ENCODE measurements at places on chromosomes 7 and 10.

DNA sequence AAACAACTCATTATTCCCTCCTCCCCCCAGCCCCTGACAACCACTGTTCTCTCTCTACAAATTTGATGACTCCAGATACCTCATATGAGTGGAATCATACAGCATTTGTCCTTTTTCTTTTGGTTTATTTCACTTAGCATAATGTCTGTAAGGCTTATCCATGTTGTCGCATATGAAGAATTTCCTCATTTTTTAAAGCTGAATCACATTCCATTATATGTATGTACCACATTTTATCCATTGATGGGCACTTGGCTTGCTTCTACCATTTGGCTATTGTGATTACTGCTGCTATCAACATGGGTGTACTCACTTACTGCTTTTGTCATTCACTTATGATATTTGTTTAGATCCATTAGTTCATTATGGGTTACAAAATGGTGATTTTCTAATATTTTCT is 112.8 kb downstream of the BUB3 start:
- no peak for DNase-seq

- no peak for DNase-seq
These were observed 79.5 kb downstream of the EZH2 start for GRCh38 chr7:148804343-148805235.

- peak; percentile 94 for DNase-seq
These were observed 6.8 kb upstream of the LAT2 start for GRCh38 chr7:74202841-74203556.

- peak; percentile 10 for DNase-seq
These were observed 39.5 kb downstream of the CNPY1 start for GRCh38 chr7:155506854-155507337.

- DNase-seq = no peak
These were observed 191.3 kb downstream of the HECW1 start for GRCh38 chr7:43303740-43304241.

DNA sequence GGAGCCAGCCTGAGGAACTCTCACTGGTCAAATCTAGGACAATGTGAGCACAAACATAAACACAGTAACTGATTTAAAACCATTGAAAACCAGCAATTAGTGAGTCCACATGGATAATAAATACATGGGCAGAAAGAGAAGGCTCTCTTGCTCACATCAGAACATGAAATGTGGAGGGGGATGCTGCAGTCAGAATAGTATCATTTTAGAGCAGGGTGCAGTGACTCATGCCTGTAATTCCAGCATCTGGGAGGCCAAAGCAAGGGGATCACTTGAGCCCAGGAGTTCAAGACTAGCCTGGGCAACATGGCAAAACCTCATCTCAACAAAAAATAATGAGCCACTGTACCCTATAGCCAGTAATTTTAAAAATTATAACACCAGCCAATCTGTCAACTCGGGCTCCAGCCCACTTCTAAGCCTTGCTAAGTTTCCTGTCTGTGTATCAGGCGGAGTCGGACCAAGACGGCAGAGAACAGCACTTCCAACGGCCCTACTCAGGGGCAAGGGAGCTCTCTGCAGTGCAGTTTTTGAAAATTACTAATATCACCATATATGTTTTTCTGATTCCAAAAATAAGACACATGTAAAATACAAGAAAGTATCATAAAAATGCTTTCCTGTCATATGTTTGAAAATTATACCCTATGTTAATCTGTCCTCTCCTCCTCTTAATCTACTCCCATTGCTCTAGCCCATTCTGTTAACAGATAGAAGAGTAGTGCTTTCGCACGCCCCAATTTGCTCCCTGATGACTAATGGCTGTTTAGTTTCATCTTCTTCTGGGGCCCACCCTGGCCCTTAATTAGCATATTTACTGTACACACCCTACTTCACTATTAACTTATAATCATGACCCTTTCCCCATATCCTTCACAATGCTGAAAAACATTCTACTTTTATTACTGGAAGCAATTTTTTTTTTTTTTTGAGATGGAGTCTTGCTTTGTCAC is 17.1 kb downstream of the URGCP start:
- DNase-seq = no peak

DNA sequence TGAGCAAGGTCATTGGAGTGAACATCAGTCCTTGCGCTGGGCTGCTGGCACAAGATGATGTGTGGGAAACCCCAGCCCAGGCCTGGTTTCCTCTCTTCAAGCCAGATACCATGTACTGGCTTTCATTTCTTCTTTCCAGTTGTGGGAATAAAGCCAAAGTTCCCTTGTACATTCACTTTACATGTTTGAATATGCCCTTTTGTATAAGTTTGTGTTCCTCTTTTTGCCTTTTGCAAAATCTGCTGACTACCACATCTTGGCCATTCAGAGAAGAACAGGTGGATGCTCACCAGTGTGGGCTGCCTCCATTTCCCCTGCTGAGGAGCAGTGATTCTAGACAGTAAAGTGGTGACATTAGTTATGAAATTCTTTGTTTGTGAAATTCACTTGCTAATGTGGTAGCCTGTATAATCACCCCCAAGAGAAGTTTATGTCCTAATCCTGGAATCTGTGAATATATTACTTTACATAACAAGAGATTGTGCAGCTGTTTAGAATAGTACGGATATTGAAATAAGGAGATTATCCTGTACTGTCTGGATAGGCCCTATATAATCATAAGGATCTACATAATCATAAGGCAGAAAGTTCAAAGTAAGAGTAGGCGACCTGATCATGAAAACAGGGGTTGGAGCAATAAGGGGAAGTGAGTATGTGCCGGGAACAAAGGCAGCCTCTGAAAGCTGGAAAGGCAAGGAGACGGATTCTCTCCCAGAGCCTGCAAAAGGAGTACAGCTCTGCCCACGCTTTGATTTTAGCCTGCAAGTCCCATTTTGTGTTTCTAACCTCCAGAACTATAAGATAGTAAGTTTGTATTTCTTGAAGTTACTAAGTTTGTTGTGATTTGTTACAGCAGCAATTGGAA is 18.8 kb upstream of the AOAH start:
- no peak for DNase-seq

DNA sequence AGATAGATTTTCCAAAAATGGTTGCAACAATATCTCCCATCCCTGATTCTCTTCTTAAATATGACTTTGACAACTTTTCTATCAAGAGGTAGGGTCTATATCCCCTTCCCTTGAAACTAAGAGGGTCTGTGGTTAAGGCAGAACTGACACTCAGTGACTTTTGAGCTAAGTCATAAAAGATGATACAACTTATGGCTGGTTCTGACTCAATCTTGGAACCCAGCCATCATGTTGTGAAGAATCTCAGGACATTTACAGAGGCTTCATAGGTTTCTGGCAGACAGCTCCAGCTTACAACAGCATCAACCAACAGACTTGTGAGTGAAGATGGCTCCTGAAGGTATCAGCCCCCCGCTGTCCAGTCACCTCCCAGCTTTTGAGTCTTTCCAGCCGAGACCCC is 203.5 kb downstream of the RNLS start:
- DNase-seq = no peak

- no peak for DNase-seq
These were observed 31.3 kb downstream of the SDK1 start for GRCh38 chr7:3332308-3332707.

DNA sequence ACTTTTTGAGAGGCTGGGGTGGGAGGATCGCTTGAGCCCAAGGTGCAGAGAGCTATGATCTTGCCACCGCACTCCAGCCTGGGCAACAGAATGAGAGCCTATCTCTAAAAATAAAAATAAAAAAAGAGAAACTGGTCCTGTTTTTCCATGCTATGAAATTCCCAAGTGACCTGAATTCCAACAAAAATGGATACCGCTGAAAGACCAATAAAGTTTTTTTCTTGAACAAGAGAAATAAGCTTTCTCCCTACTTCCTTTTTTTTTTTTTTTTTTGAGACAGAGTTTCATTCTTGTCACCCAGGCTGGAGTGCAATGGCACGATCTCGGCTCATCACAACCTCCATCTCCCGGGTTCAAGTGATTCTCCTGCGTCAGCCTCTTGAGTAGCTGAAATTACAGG is 12.5 kb upstream of the SEPHS1 start:
- no peak for DNase-seq

DNA sequence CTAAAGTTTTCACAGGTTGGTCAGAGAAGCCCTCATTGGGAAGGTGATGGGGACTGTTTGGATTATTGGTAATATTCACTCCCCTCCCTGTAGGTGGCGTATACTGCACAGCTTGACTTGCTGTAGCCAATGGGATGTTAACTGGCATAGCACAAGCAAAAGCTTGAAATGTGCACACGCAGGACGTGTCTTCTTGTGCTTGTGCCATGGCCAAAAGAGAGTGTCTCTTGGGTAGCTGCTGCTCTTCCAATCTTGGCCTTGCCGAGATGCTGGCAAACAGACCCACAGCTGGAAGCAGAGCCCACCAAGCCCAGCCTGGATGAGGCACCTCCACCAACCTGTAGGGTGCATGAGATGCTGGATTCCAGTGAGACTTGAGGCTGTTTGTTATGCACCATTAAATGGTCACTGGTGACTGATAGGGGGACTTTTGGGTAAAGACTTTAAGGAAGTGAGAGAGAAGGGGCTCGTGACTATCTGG is 266.0 kb downstream of the GRID1 start:
- DNase-seq = peak; percentile 31

DNA sequence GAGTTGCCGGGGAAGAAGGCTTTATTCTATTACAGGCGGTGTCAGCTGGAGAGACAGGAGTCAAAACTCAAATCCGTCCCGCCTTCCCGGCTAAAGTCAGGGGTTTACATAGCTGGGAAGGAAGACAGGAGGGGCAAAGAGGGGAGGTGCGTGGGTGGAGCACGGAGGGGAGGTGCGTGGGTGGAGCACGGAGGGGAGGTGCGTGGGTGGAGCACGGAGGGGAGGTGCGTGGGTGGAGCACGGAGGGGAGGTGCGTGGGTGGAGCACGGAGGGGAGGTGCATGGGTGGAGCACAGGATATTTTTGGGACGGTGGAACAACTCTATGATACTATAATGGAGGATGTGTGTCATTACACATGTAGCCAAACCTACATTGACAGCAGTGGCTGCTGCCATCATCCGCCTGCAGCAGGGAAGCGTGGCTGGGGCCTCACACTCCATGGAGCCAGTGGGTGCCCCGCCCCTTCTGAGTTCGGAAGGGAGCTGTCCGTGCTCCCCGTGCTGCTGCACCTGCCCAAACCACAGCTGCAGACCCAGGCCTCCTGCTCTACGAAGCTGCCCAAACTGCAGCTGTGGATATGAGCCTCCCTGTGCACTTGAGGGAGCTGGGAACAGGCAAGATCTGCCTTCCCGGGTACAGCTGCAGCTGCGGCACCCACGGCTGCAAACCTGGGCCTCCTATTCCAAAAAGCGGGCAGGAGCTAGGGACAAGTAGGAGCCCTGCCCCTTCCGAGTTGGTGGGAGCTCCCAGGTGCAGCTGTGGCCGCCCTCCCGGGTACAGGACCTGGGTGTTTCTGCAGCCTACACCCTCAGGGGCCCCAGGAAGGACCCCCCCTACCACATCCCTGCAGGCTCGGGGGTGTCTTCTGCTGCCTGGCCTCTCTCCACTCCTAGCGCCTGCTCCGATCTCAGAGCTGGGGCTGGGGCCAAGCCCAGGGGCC is 119.4 kb downstream of the DYNC2I1 start:
- peak; percentile 97 for DNase-seq

GRCh38 chr7:155190688-155191087 is 107.0 kb upstream of the INSIG1 start:
- no peak for DNase-seq

GRCh38 chr7:28078036-28078901 is 102.3 kb downstream of the JAZF1 start:
- peak; percentile 34 for DNase-seq

GRCh38 chr7:55189878-55190436 is 171.1 kb downstream of the EGFR start:
- DNase-seq = no peak

- DNase-seq = no peak
These were observed 122.6 kb downstream of the LRRC4 start for GRCh38 chr7:127908430-127909258.

GRCh38 chr10:30822693-30823465 is 193.3 kb upstream of the LYZL2 start:
- DNase-seq = no peak

- no peak for DNase-seq
These were observed 37.8 kb downstream of the DPYSL4 start for GRCh38 chr10:132224343-132225072.

DNA sequence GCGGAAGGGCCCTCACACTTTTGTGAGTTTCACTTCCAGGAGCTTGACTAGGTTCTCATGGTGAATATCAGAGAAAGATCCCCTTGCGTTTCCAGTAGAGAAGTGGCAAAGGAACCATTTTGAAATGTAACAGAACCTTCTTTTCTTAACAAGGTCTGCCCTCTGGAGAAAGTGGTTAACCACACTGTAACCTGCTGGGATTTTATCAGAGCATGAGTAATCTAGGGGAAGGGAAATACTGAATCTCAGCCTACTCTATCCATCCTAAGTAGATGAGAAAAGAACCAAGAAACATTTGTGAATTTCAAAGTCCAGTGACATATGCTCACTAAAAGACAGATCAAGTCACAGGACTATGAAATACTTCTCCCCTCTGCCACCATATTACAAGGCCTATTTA is 235.5 kb downstream of the ZEB1 start:
- peak; percentile 17 for DNase-seq

GRCh38 chr7:136130511-136131303 is 153.5 kb upstream of the MTPN start:
- no peak for DNase-seq

- no peak for DNase-seq
These were observed 266.1 kb downstream of the MTERF1 start for GRCh38 chr7:91614431-91614830.

- DNase-seq = no peak
These were observed 148.5 kb downstream of the LRRN3 start for GRCh38 chr7:111239437-111239836.

- DNase-seq = no peak
These were observed 17.6 kb downstream of the ANXA11 start for GRCh38 chr10:80187465-80188409.

All from SJCRH30 (cell line).